T-helper 1 cell (primary cell): ENCODE measurements at places on chromosomes 13 and 19.

GRCh38 chr19:14871619-14872230, 14.2 kb downstream of the OR7A17 start:
- no peak for DNase-seq

DNA sequence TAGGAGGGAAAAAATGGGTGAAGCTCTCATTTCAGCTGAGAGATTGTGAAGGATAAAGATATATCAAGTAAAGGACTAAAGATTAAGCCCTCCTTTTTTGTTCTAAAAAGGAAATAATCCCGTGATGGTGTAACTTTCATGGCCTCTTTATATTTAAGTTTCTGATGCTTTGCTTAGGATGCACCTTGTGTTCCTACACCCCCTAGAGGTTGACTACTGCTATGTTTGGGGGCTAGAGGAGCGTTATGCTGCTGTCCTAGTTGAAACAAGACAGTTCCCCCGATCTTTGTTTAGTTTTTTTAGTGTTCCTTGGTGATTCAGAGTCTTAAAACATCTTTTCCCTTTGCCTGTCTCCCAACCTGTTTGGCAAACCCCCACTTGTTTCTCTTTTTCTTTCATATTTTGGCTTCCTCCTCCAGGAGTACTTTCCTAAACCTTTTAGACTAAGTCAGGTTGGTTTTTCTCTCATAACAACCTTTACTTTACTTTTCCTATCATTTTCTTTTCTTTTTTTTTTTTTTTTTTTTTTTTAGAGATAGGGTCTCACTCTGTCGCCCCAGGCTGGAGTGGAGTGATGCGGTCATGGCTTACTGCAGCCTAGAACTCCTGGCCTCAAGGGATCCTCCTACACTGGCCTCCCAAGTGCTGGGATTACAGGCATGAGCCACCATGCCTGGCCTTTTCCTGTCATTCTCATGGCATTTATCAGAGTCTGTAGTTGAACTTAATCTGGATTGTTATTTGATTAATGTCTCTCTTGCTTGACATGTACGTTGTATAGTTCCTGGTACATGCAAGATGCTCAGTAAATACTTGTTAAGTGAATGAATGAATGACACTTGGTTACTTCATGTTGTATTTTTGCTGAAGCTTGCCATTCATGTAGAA, 2.8 kb downstream of the UBA2 start:
- peak; percentile 23 for DNase-seq

DNA sequence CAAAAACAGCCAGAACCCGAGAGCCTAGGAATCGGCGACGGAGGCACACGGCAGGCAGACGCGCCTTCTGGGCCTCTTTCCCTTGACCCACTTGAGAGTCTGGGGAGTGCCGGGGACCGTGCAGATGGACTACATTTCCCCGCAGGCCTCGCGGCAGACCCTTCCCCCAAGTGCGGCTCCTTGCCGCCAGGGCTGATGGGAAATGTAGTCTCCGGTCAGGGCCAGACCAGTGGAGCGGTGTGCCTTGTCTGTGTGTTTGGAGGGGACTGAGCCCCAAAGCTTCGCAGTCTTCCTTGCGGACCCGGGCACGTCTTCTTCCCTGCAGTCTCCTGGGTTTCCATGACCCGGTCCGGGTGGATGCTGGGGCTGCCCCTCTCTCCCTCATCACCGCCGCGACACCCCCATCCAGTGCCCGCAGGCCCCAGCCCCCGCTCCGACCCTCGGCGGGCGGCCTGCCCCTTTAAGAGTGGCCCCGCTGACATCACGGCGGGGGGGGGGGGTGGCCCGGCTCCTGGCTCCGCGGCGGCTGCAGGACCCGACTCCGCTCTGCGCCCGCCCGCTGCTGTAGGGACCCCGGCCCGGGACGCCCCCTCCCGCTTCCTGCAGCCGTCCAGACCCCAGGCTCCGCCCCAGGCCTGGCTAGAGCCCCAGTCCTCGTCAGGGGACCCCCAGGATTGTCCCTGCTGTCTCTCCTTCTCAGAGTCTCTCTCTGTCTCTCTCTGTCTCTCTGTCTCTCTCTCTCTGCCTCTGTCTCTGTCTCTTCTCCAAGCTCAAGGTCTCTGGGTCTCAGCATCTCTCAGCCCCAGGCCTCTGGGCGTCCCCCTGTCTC, 758 bp upstream of the CACNG7 start:
- DNase-seq: peak; percentile 18

GRCh38 chr13:50267917-50268316, 252.7 kb downstream of the KCNRG start:
- DNase-seq: no peak

DNA sequence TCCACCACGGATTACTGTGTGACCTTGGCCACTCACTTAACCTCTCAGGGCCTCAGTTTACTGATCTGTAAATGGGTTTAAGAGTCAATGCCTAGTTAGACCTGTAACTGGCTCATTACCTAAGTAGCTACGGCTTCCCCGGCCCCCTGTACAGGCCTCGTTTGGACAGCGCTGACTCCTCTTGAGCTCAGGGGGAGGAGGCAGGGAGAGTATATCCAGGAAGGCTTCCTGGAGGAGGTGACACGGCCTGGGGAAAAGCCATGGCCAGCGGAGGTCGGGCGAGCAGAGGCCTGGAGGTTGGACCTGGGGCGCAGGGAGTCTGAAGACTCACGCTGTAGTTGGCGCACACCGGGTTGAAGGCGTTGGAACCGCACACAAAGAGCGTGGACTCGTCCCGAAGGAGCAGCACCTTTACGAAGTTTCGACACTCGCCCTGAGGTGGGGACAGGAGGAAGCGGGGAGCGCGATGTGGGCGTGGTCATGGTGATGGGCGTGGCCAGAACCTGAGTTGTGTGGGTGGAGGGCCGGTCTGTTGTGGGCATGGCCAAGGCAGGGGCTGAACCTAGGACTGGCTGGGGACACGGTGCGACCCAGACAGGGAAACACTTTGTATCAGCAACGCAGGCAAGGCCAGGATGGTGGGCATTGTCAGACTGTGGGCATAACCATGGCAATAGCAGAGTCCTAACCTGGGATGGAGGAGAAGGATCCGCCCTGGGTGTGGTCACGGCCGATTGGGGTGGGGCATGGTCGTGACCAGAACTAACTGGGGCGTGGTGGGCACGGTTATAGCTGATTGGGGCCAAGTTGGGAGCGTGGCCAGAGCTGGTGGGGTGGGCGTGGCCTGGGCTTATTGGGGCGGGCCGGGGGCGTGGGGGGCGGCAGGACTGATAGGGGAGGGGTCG, 3.6 kb downstream of the SEMA6B start:
- DNase-seq: no peak

GRCh38 chr19:42634409-42635232, 39.9 kb upstream of the CEACAM8 start:
- no peak for DNase-seq

DNA sequence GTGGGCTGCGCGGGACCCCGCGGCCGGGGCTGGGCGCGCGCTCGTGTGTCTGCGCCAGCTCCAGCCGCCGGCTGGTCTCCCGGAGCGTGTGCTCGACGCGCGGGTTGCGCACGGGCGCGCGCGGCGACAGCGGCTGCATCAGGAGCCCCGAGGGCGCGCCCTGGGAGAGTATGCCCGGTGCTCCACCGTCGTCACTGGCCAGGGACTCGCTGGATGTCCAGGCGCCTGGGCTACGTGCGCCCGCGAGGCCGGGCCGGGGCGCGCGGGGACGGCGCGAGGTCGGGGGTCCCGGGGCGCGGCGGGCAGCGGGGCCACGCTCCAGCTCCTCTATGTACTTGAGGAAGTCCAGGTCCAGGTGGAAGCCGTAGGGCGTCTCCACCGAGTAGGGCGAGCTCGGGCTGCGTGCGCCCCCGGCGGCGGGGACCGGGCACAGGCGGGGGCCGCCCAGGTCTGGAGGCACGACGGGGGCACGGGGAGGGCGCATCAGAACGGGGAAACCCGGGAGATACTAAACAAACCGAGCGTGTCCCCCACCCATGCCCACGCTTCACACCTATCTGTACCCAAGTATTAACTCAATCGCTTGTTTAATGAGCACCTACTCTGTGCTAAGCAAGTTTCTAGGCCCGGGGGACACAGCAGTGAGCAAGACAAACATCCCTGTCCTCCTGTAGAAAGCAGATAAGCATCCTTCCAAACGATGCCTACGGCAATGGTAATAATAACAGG, 7.6 kb downstream of the KANK3 start:
- DNase-seq: no peak

DNA sequence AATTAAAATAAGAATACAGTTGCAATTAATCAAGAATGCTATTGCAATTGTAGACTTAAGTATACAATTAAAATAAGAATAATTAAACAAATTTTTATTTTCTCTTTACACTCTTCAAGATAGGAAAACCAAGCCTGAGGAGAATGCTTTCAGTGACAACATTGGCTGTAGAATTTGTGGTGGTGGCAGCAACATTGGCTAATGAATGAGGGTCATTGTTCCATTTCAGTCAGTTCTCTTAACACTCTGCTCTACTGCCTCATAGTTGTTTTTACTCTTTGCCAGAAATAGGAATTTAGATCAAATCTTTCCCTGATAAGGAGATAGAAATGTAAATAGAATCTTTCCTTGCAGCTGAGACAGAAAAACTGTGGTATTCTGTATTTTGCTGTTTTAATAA, 391.6 kb downstream of the PCDH20 start:
- DNase-seq: no peak

GRCh38 chr13:62613819-62614218, 1198.2 kb upstream of the PCDH20 start:
- DNase-seq: no peak
